ENCODE measurements at places on chromosomes 1 and 21.

DNA sequence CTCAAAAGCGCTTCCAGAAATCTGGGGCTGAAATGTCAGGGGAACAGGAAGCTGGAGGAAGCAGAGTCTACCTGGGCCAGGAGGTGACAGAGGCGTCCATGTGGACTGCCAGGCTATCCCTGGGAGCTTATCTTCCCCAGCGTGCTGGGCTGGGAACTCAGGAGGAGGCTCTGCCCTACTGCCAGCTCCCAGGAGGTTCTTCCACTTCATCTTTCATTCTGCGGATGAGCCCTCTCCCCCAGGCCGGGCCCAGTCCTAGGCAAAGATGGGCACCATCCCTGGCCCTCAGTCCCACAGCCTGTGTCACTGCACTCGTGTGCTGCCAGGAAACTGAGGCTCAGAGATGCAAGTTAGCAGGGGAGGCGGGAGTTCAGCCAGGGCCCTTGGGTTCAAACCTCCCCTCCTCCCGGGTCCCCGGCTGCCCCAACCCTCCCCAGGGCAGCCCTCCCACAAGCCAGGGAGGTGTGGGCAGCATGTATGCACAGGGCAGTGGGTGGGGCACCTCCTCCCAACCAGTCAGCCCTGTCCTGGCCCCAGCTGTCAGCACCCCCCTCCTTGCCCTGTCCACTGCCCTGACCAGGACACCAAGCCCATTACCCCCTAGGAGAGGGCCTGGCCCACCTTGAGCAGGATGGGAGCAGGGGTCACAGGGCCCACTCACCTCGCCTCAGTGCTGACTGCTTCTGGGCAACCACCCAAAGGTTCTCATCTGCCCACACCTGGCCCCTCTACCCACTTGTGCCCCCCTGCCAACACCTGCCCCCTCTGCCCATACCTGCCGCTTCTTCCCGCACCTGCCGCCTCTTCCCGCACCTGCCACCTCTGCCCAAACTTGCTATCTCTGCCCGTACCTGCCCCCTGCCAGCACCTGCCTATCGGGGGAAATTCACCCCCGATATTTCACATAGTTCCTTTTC lies 226.0 kb downstream of the NPHP4 start:
- DNase-seq = no peak

- no peak for DNase-seq
These were observed 2.8 kb downstream of the CERS2 start for GRCh38 chr1:150971583-150972416.

- DNase-seq = no peak
These were observed 14.5 kb downstream of the HHAT start for GRCh38 chr1:210342986-210343780.

- DNase-seq = no peak
These were observed 2.0 kb downstream of the KIAA0319L start for GRCh38 chr1:35555212-35555584.

DNA sequence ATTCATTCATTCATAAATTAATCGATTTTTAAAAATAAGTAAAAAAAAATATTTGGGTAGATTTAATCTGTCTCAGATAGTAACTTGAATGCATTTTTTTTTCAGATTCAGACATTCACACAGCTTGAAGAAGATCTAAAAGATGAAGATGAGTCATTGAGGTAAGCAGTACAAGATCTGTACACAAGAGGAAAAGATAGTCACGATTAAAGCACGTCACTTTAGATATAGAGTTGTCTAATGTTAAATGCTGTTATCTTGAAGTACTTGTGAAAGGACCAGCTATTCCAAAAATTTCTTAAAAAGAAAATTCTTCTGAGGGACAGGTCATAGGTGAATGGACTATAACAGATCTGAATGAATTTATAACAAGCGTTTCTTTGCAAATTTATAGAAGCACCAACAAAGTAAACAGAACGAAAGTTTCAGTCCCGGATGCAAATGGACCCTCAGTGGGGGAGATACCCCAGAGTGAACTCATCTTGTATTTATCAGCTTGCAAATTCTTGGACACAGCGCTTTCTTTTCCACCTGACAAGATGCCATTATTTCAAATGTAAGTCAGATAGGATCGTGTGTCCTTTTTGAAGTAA lies 31.2 kb upstream of the MORC3 start:
- DNase-seq = no peak

DNA sequence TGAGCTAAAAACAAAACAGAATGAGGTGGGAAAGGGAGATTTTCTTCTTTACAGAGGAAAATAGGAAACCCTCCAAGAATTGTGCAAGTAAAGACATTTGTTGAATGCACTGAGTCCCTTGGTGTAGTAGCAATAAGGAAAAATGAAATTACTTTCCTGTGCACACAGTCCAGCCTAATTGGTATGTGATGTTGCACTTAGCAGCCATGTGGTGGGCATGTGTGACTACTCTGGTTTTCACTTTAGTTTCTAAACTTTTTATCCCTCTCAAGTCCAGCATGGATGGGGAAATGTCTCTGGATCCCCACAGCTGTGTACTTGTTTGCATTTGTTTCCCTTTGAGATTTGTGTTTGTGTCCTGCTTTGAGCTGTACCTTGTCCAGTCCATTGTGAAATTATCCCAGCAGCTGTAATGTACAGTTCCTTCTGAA lies 7.1 kb upstream of the AGO3 start:
- DNase-seq = no peak

GRCh38 chr21:39098696-39099200 lies 84.5 kb downstream of the PSMG1 start:
- no peak for DNase-seq

DNA sequence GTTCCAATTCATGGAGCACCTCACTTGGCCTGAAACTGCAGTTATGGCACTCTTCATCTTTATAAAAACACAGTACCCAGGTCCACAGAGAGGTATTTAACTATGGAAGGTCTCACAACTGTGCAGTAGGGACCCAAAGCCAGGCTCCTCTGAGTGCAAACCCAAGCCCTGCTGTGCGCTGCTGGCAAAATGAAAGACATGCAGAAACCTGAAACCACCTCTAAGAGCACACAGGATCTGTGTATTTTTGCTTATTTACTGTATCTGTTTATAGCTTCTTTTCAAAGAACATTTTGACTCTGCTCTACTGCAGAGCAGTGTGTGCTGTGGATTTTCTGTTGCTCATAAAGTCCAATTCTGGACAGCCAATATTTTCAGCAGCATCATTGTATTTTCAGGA lies 166.6 kb downstream of the DSCAM start:
- no peak for DNase-seq

DNA sequence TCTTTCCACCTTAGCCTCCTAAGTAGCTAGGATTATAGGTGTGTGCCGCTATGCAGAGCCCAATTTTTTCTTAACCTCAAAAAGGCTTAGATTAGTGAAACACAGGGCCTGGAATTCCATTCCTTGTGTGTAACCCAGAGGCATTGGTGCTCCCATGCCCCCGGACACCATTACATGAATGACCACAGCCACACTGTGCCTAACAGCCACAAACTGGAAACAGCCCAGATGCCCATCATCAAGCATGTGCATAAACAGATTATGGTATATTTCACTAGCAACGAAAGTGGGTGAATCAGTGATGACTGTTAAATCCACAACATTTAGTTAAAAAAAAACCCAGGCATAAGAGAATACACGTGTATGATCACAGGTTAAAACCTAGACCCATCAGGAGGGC lies 24.4 kb downstream of the ADAM30 start:
- DNase-seq = no peak

DNA sequence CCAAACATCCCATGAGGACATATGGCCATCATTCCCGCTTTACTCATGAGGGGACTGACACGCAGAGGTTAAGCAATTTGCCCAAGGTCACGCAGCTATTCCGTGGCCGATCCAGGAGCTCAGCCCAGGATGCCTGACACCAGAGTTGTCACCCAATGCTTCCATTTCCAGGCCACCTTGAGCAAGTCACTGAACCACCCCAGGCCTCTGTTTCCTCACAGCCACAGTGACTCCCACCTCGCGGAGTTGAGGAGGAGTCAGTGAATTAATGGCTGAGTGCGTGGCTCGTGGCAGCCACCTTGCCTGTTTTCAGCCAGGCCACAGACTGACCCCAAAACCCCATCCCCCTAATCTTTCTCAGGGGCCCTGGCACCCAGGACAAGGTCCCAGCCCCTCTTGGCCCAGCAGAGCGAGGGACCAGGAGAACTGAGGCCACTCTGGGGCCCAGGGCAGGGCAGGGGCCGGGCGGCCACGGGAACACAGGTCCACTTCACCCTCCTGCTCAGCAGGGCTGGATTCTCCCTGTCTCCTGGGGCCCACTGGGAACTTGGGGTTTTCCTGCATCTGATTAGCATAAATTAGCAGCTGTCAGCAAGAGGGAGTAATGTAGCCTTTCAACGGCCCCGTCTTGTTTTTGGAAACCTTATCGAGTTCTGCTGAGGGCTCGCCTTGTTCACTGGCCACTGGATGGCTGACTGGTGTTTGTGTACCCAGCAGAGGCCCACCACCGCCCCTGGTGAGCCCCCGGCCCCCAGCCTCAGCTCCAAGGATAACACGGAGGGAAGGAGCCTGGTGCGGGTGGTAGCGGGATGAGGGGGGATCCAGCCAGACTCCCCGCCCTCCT lies 19.7 kb upstream of the LAPTM5 start:
- DNase-seq = no peak

DNA sequence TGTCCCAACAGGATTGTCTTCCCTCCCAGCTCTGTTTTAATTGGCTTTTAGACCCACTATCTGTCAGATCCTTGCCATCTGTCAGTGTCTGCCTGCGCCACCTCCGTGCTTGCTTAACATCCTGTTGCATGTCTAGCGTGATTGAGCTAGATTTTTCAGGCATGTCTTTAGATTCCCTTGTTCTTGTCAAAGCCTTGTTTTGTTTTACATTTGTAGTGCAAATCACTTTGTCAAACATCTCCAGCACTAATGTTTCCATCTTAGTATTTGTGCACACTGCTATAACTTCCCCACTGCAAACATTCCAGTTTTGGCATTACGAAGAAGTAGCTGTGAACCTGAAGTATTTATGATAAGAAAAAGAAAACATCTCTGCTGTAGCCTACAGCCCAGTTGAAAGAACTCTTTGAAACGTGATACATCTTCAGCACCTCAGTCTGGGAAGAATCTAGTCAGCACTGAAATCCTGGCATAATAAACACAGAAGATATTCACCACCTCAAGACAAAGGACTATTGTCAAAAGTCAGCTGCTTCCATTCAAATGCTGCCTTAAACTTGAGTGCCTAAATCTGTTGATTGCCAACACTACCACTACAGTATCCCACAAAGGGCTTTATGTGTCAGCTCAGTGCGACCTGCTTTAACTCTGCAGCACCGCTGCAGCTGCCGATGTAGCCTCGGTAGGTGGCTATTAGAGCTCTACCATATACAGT lies 105.0 kb downstream of the FNBP1L start:
- DNase-seq = no peak

DNA sequence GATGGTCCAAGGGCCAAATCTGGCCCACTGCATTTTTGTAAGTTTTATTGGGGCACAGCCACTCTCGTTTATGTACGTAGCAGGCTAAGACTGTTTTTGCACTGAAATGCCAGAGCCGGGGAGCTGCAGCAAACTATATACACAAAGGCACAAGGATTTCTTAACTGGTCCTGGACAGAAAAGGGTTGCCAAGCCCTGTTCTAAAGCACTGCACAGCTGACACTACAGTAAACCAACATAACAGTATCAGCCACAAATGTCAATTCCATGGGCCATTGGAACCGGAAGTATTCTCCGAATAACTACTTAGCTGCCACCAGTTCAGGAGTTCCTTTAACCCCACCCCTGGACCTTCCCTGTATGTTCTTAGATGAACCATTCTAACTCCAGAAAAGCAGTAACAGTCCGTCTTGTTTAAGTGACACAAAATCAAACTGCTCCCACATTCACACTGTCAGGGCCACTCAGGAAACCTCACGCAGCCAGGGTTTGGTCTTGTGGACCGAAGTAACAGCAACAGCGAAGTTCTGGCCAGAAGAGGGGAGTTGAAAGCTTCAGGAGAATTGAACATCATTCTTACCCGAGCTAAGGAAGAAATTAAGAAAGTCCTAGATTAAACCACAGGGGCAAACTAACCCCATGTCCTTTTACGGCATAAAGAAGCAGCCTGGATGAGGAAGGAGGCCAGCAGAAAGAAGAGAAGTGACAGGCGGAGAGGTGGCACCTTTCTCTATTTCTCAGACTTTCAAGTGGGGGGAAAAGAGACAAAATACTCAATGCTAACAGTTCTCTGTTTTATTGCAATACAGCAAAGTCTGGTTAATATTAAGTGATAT lies 49.2 kb downstream of the COQ8A start:
- DNase-seq = no peak

- DNase-seq = no peak
These were observed 37.6 kb downstream of the PARP1 start for GRCh38 chr1:226370144-226370923.

- DNase-seq = no peak
These were observed 32.6 kb downstream of the NKAIN1 start for GRCh38 chr1:31207046-31207445.

- no peak for DNase-seq
These were observed at the start of the genes FBXO2 and FBXO44 for GRCh38 chr1:11654137-11654938. Gene FBXO2 (minus strand): TSS chr1:11654429. CDS start chr1:11654340, 89 bp downstream. Gene FBXO44 (plus strand): TSS chr1:11654877. CDS start chr1:11655836, 959 bp downstream.

GRCh38 chr1:15627343-15627988 lies 10.2 kb downstream of the DDI2 start:
- DNase-seq = no peak

DNA sequence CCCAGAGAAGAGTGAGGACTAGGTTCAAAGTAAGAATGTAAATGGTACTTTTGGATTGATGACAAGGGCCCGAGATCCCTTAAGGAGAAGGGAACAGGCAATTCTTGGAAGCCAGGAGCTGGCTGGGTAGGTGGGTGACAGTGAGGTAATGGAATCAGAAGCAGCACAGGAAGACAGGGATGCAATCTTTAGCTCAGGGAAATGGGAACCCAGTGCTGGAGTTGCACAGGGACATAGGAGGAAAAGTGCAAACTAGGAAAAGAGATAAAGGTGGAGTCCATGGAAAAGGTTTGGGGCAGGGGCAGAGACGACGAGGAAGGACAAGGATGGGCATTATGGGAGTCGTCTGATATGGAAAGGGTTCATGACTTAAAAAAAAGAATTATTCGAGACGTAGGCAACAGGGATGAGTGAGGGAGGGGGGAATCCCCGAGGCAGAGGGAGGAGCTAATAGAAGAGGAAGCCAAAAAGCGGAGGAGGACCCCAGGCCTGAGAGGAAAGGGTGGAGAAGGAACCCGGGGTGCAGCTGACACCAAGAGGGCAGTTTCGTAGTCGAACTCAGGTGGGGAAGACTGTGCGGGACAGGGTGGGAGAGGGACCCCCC lies 495 bp downstream of the PI4KB start:
- DNase-seq = peak; percentile 62

DNA sequence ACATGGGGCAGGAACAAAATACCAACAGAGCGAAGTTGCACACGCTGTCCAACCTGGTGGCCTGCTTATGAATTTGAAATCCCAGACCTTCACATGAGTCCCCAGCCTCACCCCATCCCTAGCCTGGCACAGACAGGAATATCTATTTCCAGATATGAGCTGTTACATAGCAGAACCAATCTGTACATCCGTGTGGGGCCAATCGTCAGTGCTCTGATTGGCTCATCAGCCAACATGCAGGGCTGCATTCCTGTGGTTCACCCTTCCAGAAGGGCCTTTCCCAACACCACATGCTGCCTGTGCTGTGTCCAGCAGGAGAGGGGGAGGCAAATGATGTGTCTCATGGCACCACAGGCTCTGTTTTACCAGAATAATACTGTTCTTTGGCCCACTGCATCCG lies 31.3 kb downstream of the CCN1 start:
- no peak for DNase-seq

Data from NCI-H187 (cell line).